ENCODE measurements at places on chromosomes 7 and 10.
A peak's percentile ranks its signal among the peaks of the same experiment; 100 is the strongest.

DNA sequence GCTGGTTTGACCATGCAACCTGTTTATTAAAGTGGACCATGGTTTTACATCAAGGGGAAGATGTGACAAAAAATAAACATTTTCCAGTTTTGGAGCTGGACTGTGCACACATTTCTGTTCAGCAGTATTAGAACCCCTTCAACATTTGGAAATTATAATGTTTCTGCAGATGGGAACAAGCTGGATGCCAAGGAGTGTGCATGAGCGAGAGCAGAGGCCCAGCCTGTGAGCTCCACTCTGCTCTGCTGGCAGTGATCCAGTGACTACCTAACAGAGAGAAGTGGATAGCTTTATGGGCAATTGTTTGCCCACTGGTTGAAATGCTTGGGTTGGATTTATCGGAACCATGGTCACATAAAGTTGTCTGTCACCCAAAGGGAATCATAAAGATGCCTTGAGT is 456.7 kb downstream of the NRG3 start:
- DNase-seq, result no peak

DNA sequence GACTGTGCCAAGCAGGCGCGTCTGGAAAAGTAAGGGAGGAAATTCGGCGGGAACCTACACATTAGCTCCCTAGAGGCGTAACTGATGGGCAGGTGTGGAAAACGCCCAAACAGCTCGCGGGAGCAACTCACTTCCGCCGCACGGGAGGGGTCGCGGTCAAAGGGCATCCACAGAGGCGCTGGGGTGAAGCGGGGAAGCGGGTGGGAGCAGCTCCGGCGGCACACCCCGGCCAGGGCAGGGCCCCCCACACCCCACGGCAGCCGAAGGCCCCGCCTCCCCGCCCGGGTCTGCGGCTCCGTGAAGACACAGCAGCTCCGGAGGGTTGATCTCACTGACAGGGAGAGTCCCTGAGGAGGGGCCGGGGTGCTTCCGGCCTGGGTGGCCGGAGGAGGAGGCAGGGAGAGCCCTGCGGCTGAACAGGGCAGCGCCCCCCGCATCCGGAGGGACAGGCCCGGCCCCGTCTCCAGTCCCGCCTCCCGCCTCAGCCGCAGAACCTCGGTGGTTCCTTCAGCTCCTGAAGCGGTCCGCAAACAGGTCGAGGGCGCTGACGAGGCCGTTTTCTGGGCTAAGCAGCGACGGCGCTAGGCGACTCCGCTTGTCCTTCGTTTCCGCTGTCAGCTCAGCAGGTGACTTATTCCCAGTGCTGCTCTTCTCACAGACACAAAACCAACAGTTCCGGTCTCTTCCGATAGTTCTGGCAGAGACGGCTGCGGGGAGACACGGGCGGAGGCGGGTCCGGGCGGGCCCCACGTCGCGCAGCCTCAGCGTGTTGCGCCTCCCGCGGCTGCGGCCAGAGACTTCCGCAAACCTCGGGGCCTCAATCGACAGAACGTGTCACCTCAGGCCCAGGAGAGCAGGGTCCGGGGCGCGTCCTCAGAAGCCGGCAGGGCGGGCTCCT is 276.1 kb downstream of the DNAJB6 start:
- peak; percentile 53 for DNase-seq

GRCh38 chr7:42152329-42153205 is 84.4 kb downstream of the GLI3 start:
- DNase-seq, result no peak

GRCh38 chr7:2819161-2819953 is 24.8 kb downstream of the GNA12 start:
- DNase-seq, result no peak

GRCh38 chr7:30896036-30896435 is 15.6 kb upstream of the AQP1 start:
- DNase-seq, result no peak

- DNase-seq, result no peak
Observed at GRCh38 chr7:78171398-78171797, 372.8 kb downstream of the PHTF2 start.

GRCh38 chr10:80523773-80524172 is 13.9 kb upstream of the SH2D4B start:
- no peak for DNase-seq

DNA sequence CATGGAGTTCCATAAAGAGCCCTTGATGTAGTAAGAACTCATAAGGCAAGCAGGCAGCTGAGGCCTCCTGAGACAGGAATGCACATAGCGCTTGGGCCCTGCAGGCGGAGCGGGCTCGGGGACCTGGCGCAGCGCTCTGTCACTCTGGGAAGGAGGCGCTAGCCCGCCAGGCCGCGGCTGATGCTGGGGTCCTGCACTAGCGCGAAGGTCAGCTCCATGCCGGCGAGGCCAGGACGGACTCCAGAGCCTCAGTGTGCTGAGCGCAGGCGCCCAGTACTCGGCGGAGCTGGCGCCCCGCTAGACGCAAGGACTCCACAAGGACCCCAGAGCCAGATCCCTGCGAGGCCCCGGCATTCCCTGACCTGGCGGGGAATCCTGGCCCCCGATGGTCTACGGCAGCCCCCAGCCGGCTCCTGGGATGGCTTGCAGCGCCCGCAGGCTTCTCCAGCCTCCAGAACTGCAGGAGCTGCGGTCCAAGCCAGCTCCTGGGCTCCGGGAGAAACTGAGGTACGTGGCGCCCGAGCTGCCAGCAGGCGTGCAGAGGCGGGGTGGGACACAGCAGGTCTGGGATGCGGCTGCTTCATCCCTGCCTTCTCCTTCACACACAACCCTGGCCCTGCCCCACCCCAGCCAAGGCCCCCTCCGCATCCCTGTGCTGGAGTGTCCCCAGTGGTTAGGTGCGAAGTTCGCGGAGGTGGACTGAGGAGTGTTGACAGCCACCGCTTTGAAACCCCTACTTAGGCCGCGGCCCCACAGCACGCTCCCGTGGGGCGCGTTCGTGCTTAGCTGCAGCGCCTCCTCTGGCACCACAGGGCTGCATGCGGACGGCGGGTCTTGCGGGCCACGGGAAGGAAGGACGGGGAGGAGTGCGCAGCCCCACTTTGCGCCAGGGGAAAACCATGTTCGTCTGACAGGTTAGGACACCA is 761.5 kb upstream of the POM121L12 start:
- no peak for DNase-seq

- DNase-seq, result no peak
Observed at GRCh38 chr10:110510730-110511129, 13.0 kb downstream of the DUSP5 start.

GRCh38 chr10:59907537-59907917 is 1.2 kb upstream of the CCDC6 start:
- DNase-seq, result no peak

DNA sequence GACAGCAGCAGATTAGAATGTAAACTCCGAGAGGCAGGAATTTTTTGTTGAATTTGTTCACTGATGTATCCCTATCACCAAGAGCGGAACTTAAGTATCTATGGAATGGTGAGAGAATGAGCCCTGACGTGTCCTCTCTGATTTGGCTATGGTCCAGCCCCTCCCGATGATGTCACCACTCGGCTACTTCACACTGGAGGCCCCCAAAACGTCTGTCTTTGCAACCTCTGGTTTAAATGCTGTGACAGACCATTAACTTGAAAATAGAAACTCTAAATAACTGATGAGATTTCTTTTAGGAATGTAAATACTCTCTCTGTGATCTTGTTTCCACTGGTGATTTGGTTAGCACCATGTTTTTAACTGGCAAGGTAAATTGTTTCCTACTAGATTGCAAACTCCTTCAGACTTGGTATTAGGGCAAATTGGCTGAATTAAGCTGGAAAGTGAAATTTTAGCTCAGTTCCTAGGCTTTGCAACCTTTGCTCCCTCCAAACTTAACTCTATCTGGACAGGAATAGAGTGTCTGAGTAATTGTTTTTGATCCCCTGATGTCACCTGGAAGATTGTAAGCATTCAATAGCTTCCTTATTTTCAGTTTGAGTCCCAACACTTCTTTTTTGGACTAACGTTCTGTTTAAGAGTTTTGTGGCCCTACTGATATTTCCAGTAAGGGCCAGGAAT is 19.1 kb downstream of the SLC16A12 start:
- no peak for DNase-seq

GRCh38 chr10:32976338-32976737 is 18.3 kb upstream of the ITGB1 start:
- DNase-seq, result no peak

GRCh38 chr10:14456870-14457266 is 126.1 kb upstream of the FRMD4A start:
- no peak for DNase-seq

- DNase-seq, result no peak
Observed at GRCh38 chr10:107284187-107284586, 119.7 kb upstream of the SORCS1 start.

DNA sequence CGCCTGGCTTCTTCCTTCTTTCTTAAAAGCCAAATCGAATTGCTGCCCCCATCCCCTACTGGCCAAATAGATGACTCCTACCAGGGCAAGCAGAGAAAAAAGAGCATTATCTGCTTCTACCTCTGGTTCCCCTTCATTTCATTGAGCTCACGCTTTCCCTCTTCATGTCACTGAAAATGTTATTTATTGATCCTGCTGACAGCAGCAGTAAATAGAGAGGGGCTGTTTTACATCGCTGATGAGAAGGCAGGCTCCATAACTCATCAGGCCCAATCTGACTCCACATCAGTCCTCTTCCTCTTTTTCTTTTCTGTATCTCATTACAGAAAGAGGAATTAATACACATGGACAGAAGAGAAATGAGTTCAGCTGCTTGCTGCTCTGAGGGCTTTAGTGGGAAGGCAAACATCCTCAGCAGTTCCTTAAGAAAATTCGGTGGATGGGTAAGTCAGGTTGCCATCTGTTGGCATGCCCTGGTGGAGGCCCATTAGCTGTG is 904.1 kb downstream of the KCNMA1 start:
- DNase-seq, result no peak

DNA sequence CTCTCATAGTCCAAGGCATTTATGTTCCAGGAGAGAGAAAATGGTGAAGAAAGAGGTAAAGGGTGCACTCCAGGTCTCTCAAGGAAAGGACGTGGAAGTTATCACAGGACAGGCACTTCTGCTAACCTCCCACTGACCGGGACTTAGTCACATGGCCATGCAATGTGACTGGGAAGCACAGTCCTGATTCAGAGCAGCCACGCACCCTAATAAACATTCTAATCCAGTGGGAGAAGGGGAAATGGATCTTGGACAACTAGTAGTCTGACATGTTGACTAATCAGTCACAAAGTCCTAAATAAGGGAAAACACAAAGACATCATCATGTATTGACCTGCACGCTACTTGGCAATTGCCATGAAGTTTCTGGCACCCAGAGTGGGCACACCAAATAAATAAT is 417.5 kb upstream of the ZMIZ1 start:
- no peak for DNase-seq

DNA sequence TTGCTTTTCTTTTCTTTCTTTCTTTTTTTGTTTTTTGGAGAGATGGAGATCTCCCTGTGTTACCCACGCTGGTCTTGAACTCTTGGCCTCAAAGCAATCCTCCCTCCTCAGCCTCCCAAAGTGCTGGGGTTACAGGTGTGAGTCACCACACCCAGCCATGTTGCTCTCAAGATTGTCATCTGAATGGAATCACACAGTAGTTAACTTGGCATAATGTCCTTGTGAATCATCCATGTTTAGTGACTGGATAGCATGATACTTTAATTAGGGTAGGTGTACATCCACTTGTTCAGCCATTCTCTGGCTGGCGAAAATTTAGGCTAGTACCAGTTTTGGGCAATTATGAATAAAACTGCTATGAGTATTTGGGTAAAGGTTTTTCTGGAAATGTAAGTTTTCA is 15.4 kb upstream of the GRB10 start:
- no peak for DNase-seq

GRCh38 chr7:135877805-135878204 is 99.4 kb downstream of the MTPN start:
- DNase-seq, result no peak

- DNase-seq, result no peak
Observed at GRCh38 chr10:78762086-78762630, 306.6 kb upstream of the ZMIZ1 start.

- DNase-seq, result peak; percentile 52
Observed at GRCh38 chr10:58299580-58299979, 30.6 kb downstream of the CISD1 start.

GRCh38 chr7:108385834-108386422 is 70.3 kb downstream of the NRCAM start:
- DNase-seq, result no peak

DNA sequence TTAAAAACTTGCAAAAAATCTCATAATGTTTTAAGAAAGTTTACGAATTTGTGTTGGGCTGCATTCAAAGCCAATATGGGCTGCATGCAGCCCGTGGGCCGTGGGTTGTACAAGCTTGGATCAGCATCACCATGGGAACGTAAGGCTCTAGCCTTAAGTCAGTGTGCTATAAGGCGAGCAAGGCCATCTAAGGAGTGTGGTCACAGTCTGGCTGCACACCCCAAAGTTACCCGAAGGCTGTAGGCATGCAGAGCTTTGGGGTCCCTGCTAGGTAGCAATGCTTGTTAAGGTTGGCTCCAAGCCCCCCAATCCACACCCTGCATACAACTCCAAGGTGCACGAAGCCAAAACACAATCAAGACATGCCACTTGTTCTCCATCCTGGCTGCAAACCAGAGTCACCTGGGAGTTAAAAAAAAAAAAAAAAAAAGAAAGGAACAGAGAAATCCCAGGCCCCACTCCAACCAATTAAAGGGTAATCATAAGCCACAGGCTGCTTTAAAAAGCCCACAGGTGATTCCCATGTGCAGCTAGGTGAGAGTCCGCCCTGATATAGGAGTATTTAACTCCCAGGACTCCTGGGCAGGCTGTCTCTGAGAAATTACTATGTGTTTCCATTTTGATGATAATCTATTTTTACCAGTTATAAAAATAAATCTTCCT is 8.5 kb upstream of the PNLIPRP2 start:
- no peak for DNase-seq

Measured in stimulated activated CD4-positive, alpha-beta T cell treated with anti-CD3 and anti-CD28 coated beads, Interleukin-1b, Interleukin-23, amount 100 ng/mL, for 48 hours (primary cell).